ENCODE measurements at places on chromosomes 3 and 15.
A peak's percentile ranks its signal among the peaks of the same experiment; 100 is the strongest.

- no peak for DNase-seq
Measured at GRCh38 chr15:59894835-59895234, 109.3 kb upstream of the FOXB1 start.

DNA sequence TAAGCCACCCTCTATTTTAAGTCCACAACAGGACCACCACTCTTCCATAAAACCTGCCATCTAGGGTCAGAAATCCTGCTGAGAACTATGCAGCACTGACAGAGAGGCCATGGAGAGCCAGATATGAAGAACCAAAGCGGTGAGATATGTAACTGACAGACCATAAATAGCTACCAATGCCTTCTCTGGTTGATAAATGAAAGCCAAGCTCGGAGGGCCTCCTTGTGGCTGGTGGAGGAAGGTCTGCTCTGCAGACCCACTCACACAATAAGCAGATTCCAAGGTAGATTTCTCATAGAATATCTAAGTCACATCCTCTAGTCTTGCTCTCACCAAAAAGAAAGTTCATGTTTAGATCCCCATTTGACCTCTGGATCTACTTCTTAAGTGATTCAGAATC lies 38.9 kb downstream of the RYK start:
- DNase-seq = peak; percentile 10

DNA sequence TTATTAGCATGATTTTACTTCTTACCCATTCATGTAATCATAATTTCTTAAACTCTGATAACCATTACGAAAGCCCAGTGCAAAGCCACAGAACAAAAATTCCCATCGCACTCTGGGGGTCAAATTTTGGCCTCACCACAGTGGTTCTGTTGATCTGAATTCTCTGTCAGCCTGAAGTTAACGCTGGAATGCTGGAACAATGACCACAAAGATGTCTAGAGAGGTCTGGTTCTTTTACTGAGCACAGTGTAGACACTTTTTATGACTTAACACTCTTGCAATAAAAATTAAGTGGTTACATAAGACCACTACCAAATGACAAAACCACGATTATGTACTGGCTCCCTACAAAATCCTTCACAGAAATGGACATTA lies 94.7 kb downstream of the PDZRN3 start:
- no peak for DNase-seq

- DNase-seq = peak; percentile 13
Measured at GRCh38 chr3:29486096-29486495, 205.2 kb downstream of the RBMS3 start.

DNA sequence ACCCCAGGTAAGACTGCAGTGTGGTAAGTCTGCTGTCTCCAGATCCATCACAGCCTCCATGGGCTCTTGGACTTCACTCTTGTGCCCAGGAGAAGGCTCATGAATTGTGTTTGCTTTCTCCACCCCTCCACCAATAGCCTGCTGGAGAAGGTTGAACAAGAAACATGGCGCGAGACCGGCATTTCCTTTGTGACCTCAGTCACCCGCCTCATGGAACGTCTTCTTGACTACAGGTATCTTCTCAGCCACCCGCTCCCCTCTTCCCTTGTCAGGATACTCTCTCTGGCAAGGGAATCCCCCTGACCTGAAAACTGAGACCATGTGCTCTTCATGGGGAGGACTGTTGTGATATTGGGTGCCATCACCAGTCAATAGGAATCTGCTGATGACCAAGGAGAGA lies 52.1 kb upstream of the MANF start:
- DNase-seq = no peak

DNA sequence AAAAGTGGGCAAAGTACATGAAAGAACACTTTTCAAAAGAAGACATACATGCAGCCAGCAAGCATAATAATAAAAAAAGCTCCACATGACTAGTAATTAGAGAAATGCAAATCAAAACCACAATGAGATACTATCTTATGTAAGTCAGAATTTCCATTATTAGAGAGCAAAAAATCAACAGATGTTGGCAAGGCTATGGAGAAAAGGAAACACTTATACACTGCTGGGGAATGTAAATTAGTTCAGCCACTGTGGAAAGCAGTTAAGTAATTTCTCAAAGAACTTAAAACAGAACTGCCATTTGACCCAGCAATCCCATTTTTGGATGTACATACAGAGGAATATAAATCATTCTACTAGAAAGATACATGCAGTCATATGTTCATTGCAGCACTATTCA lies 360.7 kb downstream of the NSUN3 start:
- DNase-seq = no peak

DNA sequence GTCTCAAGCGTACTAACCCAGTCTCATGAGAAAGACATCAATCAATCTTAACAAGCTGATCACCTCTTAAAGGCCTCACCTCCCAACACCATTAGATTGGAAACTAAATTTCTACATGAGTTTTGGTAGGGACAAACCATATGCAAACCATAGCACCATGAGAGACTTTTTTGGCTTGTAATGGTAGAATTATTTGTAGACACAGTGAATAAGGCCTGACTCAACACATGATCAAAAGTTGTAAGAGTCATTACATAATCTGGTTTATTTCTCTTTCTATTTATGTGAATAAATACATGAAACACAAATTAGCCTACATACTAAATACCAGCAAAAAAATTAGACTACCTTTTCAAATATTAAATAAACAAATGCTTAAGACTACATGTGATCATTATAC lies 183.3 kb upstream of the EPHA6 start:
- no peak for DNase-seq

GRCh38 chr3:98731720-98732285 lies 31.3 kb upstream of the ST3GAL6 start:
- DNase-seq = no peak

DNA sequence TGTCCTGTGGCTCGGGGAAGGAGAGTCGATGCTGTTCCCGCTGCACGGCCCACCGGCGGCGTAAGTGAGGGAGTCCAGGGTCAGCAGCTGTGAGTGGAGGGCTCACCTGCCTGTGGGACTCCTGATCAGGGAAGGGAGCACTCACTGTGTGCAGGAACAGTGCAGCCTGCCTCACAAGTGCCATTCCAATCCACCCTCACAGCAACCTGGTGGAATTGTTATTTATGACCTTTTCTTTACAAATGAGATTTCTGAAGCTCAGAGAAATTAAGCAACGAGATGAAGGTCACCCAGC lies 9.0 kb downstream of the CHRD start:
- DNase-seq = no peak

- peak; percentile 83 for DNase-seq
Measured at GRCh38 chr3:132034486-132035464, at the start of gene CPNE4. TSS of gene CPNE4 (minus strand) at chr3:132035014.

DNA sequence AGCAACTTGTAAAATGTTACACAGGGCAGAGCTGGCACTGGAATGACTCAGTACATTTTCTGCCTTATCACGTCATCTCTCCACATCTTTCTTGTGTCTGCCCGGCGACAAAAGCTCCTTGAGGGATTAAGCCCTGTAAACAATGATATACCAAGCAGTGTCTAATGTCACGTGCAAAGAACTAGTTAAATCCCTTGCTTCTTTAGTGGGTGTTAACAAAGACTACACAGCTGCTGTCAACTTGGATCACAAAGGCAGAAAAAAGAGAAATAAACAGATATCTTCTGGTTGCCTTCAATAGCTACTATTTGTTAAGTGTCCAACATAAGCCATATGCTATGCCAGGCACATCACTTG lies 48.1 kb upstream of the FRMD4B start:
- no peak for DNase-seq

DNA sequence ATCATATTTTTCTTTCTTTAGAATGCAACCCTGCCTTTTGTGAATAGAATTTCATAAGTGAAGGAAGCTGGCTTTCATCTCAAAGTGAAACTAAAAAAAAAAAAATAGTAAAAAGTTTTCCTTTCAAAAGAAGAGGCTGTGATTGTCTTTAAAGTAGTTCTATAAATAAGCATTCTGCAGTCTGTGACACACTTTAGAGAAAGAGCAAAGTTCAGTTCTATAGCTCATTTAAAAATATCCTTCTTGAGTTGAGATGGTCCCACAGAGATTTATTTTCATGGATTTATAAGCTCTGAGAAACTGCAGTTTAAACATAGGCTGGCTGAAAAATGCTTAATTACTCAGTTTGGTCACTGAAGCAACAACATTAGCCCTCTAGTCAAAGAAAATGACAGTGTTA lies 36.1 kb upstream of the CNTN6 start:
- no peak for DNase-seq

GRCh38 chr3:156721687-156722618 lies 47.6 kb downstream of the TIPARP start:
- DNase-seq = no peak

GRCh38 chr3:18369551-18370185 lies 55.5 kb downstream of the SATB1 start:
- no peak for DNase-seq

DNA sequence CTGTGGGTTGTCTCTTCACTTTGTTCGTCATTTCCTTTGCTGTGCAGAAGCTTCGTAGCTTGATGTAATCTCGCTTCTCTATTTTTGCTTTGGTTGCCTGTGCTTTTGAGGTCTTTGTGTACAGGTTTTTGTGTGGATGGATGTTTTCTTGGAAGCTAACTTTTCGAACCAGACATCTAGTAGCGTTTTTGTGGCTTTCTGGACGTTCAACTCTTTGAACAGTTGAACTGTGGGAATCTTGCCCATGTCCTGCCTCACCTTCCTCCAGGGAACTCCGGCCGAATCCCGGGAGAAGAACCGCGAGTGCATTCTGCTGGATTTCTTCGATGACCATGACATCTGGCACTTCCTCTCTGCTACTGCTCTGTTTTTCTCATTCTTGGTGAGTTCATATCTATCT lies 70.6 kb downstream of the USF3 start:
- DNase-seq = no peak

DNA sequence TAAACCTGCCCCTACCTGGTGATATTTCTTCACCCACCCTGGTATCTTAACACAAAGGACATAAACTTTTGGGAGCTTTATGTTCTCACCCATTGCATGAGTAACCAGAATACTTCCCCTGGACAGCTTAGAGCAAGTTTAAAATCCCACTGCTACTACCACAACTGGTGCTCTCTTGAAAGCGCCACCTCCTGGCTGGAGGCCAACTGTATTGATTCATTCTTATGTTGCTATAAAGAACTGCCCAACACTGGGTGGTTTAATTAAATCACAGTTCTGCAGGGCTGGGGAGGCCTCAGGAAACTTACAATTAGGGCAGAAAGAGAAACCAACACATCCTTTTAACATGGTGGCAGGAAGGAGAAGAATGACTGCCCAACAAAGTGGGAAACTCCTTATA lies 592.4 kb downstream of the EPHA3 start:
- DNase-seq = no peak

- no peak for DNase-seq
Measured at GRCh38 chr15:63136742-63137141, 15.1 kb downstream of the LACTB start.

DNA sequence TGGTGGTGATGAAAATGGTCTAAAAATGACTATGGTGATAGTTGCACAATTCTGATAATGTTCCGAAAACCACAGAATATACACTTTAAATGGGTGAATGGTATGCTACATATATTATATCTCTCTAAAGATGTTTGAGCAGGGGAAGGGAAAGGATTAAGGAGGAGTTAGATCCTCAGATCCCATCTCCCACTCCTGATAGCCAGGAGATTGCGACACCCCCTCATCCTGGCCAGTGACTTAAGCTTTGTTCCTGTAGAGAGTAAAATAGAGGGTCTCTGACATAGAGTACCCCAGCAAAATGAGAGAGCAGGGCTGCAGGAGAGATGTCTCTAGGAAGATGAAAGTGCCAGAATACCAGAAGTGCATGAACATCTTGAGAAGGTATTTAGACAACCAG lies 984.8 kb downstream of the FHIT start:
- DNase-seq = no peak

DNA sequence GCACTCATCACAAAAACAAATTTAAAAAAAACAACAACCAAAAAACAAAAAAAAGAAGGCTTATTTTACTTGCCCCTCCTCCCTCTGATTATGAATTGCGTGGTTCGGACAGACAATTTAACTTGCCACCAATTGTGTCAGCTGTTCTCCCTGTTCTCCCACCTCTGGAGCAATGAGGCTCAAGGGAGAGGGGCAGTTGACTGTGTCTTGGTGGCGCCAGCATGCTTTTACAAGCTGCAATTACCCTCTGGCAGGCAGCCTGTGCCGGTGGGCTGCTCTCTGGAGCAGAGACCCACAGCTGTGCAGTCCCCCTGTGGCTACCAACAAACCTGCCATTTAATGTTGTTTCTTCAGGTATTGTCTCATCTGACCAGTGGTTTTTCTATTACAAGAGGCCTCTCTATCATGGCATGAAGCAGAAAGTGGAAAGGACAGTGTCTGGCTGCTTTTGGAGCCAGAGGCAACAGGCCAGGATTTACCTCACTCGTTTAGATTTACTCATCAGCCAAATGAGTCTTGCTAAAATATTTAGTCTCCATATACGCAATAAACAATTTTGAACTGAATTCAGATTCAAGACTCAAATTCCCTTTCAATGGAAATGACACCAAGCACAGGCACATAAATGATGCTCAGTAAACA lies 192.0 kb upstream of the TPRG1 start:
- no peak for DNase-seq

- DNase-seq = no peak
Measured at GRCh38 chr15:65577129-65577996, 33.6 kb downstream of the INTS14 start.

DNA sequence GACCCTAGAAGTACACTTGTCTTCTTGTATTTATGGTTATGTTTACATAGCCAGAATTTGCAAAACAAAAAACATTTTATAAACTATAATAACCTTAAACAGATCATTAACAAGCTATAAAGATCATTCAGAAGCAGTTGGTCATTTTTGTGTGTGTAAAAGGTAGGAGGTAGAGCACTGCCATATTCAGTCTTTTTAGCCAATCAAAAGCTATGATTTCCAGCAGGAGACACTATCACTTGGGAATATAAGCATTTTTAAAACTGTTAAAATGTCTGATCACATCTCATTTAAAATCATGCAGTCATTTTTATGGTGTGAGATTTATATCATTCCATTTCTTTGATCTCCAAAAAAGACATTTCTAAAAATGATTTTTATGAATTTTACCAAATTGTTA lies 42.6 kb upstream of the ATP2C1 start:
- no peak for DNase-seq

DNA sequence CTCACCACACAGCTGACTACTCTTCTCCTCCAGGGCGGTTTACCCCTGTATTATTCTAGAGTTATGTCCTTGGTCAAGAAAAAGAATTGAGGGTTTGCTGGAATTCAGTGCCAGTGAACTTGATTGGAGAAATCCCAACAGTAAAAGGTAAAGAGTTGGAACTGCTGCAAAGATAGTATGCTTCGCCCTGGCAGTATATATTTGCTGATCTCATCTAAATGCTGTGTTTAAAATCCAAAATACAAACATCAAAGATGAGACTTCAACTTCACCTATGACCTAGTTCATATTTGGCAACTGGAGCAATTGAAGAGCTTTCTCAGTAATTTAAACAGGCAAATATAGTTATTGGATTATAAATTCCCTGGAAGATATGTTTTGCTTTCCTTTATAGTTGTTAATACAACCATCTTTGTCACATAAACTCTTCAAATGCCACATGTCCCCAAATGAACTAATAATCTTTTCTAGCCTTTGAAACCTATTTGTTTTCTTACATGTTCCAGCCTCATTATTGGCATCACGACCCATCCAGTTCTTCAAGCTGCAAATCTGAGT lies 6.5 kb downstream of the KCNH8 start:
- no peak for DNase-seq

- DNase-seq = no peak
Measured at GRCh38 chr3:48023377-48023776, 7.2 kb upstream of the MAP4 start.

GRCh38 chr3:166367947-166368533 lies 530.8 kb upstream of the BCHE start:
- no peak for DNase-seq

Data from A549 (cell line).